ENCODE measurements at places on chromosomes 4 and X.

DNA sequence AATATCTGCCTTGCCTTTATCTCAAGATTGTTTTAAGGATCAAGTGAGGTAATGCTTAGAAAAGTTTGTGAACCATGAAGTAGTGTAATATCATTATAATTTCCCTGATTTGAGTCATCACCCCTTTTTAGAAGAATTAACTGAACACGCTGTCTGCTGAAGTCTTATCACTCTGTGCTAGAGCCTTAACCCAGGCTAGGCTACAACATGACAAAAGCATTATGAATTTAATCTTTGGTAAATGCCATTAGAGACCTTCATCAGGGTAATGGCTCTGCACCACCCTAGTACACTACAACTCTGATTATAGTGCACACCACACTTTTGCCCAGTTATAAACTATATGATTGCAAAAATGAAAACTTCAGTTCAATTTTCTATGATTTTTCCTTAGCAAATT lies 118.3 kb downstream of the ADGRL3 start:
- DNase-seq: no peak

DNA sequence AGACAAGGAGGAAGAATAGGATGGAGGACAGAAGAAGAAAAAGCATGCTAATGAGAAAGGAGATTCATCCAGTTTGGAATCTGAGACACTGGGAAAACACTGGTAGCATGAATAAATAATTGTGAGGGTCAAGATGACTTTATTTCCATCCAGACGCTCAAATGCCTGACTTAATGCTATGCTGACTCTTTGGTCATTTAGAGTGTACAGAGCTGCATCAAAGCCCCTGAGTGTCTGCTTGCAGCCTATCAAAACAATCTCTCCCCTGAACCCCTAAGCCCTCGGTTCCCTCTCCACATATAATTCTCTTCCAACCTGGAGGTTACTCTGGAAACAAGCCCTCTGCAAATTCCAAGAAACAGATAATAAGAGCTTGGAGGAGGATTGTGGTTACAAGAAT lies 208.8 kb downstream of the MAGEB17 start:
- no peak for DNase-seq

- DNase-seq: peak; percentile 41
These were observed at the start of gene EDA2R for GRCh38 chrX:66638591-66639500. EDA2R (minus strand) TSS chrX:66639078; CDS start chrX:66616020, 23,058 bp downstream.

GRCh38 chrX:68411729-68412128 lies 21.6 kb downstream of the OPHN1 start:
- no peak for DNase-seq

- DNase-seq: no peak
These were observed 42.5 kb upstream of the C1GALT1C1 start for GRCh38 chrX:120672389-120672788.

Measured in nephron progenitor cell (in vitro differentiated cells).